Spinal cord (tissue), 10 donors: ENCODE measurements at places on chromosomes 12 and 14.

DNA sequence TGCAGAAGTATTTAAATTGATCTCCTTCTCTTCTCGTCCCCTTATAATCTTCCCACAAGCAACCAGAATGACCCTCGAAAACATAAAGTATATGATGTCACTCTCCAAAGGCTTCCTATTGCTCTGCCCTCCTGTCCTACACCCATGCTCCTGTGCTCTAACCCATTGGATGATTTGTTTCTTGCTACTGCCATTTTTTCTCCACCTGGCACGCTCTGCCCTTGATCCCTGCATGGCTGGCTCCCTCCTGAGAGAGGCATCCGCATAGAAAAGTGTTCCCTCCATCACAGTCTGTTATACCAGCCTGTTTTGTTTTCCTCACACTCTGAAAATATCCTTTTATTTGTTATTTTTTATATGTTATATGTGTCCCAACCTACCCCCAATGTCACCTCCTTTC lies 19.8 kb downstream of the MYRFL start:
- DNase-seq = no peak

DNA sequence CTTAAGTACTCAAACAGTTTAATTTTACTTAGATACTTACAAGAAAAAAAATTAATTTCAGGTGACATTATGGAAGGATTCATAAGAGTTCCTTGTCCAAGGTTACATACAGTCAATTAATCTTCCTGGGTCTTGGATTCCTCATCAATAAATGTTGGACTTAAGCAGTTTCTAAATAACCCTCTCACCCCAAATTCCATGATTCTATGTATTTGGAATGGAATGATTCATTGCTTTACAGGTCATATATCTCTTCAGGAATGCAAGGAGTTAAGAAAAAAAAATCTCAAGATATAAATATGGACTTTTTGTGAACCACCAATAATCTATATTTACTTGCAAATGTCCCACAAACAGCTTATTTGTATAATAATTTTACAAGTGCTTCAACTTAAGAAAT lies 84.2 kb upstream of the BMP4 start:
- no peak for DNase-seq

DNA sequence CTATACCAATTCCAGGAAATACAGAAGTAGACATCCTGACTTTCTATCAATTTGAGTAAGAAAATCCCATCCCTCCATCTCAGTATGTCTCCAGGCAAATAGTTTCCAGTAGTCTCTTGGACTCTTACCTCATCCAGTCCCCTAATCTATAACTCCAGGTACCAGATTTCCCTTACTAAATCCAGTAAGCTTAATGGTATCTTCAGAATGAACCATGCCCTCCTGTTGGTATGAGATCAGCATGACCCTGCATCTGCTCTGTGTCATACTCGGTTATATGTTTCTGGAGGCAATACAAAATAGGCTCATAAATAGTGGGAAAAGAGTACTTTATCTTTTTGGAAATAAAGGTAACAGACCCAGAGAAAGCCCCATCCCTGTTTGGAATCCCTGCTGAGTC lies 18.4 kb downstream of the PIGH start:
- DNase-seq = no peak

DNA sequence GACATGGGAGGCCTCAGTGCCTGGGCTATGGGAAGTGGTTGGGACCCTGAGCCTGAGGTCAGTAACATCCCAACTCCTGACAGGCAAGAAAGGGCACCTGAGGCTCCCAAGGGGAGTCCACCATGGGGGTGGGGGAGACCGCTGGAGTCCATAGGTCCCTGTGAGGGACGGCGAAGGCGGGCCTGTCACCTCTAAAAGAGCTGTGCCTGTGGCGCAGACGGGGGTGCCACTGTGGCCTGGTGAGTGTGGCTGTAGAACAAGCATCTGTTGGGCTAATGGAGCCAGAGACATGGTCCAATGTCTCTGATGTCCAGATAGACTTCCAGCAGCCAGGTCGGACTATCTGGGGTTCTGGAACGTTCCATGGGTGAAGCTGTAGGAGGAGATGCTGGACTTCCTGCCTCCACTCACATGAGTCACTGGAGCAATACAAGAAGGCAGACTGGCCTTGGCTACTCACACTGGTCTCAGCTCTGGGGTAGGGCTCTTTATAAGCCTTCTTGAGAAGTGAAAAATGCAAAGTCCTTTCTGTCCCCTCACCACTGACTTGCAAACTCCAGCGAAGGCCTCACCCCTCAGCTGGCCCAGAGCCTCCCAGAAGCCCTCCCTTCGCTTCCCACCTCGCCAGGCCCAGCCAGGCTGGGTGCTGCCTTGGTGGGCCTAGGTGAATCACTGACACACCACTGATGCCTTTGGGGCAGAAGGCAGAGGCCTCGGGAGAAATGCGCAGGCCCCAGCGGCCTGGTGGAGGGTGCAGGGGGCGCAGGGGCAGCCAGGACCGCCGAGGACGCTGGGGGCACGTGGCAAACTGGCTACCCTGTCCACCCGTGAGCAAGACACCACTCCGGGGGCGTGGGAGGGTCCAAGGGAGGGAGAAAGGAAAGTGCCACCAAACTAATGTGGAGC lies 1.1 kb upstream of the TRAF3 start:
- no peak for DNase-seq

- DNase-seq = no peak
Observed at GRCh38 chr14:32350020-32350419, 20.9 kb downstream of the AKAP6 start.
